Pancreas (tissue), 10 donors: ENCODE measurements at places on chromosomes 12 and 14.
A peak's percentile ranks its signal among the peaks of the same experiment; 100 is the strongest.

DNA sequence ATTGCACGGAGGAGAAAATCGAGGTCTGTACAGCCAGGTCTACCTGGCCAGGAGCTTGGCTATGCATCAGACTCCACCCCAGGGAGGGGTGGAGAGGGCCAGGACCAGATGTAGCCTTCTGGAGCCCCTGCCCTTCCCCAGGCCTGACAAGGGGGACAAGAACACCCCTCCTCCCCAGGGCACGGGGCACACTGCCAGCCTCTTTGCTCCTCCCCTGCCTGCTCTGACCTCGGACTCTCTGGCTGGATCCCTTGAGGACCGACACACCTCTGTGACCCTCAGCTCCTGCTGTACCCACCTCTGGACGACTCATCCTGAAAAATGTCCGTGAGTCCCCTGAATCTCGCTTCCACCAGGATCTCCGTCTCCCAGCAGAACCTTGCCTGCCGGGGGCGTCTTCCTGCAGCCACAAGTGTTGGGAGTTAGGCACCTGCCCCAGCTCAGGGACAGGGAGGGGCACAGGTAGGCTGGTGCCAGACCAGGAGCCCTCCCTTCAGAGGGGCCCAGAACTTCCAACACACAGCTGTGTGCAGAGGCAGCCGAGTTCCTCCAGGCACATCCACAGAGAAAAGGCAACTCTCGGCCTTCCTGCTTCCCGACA lies 21.8 kb downstream of the AHNAK2 start:
- peak; percentile 55 for DNase-seq

GRCh38 chr12:46404733-46405132 lies 32.2 kb upstream of the SLC38A2 start:
- DNase-seq, result no peak

- no peak for DNase-seq
These were observed 98.6 kb downstream of the NEDD1 start for GRCh38 chr12:97005646-97006045.

GRCh38 chr14:64807551-64807950 lies 72.2 kb downstream of the SPTB start:
- DNase-seq, result no peak

DNA sequence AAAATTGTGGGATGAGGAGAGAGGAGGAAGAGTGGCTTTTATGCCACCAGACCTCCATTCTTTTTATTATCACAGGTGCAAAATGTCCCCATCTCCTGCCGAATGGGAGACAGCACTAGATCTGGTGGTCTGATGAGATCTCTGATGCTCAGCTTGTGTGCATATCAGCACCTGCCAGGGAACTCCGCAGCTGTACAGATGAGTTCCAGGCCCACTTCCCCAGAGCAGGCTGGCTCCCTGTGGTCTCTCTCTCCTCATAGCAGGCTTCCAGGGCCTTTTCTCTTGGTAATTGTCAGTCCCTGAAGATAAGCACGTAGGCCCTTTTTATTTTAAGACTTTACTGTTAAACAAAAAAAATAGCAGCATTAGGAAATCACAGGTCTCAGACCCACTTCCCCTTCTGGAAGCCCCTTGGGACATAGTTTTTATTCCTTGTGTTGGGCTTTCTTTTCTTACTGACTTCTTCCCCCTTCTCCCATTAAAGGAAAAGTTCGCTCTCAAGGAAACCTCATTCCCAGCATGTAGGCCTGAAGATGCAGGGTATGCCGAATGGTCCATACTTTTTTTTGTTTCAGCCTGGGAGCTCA lies 4.5 kb upstream of the TBC1D30 start:
- no peak for DNase-seq

DNA sequence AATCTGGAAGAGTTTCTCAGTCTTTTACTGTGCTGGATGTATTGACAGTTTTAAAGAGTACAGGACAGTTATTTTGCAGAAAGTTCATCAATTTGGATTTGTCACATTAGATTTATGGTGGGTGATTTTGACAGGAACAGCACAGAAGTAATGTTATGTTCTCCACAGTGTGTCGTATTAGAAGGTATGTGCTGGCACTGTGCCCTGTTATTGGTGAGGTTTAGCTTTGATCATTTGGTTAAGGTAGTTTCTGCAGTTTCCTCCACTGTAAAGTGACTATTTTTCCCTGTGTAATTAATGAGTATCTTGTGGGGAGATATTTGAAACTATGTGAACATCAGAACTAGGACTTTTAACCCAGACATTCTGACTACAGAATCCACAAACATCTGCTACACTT lies 308.5 kb upstream of the TBX3 start:
- no peak for DNase-seq

GRCh38 chr14:30115756-30116155 lies 188.1 kb upstream of the PRKD1 start:
- no peak for DNase-seq

DNA sequence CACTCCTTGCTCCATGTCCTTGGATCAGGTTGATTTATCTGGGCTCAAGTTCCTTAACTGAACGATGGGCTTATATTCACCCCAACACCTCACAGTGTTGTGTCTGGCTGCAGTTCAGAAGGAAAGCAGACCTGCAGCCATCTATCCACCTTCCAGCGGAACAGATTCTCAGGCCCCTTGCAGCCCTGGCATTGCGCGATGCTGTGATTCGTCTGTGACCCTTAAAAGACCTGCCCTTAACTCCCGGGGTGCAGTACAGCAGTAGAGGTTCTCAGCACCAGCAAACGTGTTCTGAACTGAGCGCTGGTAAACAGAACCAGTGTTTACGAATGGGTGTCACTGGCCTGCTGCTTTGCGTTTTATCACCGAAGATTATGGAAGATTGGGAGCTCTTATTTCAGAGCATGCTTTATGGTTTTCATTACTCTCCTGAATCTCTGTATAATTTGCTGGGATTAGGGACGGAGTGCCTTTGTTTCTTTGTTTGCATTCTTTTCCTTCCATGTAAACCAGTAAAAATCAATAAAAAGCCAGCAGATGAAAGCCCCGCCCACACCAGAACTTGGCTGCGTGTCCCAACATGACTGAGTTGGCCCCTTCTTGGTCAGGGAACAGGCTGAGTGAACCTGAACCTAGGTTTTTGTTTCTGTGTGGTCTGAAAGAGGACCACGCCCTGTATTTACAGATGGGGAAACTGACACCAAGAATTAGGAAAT lies 286.7 kb upstream of the CRY1 start:
- no peak for DNase-seq

GRCh38 chr12:19896041-19896440 lies 456.7 kb downstream of the AEBP2 start:
- no peak for DNase-seq

- DNase-seq, result peak; percentile 90
These were observed at the start of gene LDHB for GRCh38 chr12:21657326-21658077. Gene LDHB, minus strand, starts transcription at chr12:21657842. Its CDS starts 3,171 bp downstream, at chr12:21654671.

DNA sequence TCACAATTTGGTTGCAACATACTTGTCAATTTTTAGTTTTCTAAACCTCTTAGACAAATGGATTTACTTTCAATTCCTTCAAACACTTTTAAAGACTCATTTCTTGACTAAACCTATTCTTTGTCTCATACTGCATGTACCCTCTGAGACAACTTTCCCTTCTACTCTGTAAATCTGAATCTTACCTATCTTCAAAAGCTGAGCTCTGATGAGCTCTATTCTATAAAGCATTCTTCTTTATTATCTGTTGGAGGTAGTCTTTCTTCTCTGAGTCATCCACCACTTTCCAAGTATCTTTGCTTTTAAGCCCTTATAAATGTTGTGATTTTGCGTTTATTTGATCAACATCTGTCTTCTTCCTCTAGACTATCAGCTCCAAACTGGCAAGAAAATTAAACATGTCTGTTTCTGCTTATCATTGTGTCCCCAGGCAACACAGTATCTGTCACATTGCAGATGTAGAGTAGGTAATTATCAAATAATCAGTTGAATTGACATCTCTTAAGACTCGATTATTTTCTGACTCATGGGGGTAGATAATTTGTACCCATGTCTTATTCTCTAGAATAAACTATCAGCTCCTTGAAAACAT lies 265.6 kb upstream of the FAR2 start:
- no peak for DNase-seq

DNA sequence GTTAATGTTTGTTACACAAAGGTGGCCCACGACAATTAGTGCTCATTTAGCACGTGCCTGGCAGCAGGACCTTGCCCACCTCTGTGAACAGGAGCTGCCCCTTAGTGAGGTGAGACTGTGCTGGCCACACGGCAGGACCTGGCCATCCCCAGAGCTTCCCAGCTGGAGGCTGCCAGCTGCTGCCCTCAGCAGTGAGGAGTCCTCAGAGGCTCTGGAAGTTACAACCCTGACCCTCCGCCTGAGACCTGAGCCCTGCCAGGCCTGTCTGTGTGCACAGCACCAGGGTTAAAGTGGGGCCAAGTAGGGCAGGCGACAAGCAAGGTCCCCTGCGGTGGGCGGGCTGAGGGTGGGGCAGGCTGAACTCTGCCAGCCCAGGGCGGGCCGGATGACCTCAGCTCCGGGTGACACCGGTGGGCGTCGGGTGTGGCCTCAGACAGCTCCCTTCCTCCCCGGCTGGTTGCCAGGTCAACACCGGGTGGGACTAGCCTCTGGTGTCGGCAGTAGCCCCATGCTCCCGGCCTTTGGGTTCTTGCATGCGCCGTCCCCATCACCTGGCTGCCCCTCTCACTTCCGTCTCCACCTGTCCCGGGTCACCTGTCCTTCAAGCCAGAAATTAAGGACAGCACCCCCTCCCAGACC lies 9.2 kb upstream of the LBHD2 start:
- DNase-seq, result peak; percentile 57

DNA sequence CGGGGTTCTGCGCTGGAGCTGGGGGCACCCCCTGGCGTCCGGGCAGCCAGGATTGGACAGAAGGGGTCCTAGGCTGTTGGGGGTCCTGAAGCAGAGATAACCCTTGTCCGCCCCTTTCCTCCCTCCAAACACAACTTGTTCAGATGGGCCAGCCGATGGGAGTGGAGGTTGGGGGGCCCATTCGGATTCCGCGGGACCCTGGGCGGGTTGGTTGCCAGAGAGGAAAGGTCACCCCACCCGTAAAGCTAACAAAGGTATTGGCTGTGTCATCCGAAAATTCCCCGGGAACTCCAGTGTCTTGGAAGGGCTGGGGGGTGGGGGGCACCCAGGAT lies 1.3 kb downstream of the FAM222A start:
- DNase-seq, result no peak

- no peak for DNase-seq
These were observed 35.7 kb downstream of the ADGRD1 start for GRCh38 chr12:130989391-130989790.

GRCh38 chr12:129696405-129696804 lies 207.4 kb downstream of the TMEM132D start:
- DNase-seq, result no peak

DNA sequence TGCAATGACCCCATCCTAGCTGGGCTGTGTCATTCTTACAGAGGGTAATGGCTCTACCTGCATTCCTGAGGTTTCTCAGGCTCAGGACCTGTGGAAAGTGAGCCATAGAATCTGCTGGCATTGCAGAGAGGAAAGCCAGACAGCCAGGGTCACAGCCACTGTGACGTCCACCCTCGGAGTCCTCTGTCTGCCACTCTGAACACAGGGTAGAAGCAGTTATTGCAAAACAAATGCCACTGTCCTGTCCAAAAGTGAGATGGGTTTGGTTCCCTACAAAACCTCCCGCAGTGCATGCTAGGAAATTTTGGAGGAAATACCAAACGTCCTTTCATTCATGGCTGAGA lies 37.8 kb downstream of the TNFAIP2 start:
- DNase-seq, result no peak

- DNase-seq, result no peak
These were observed 50.0 kb downstream of the SOX5 start for GRCh38 chr12:23899434-23899833.

GRCh38 chr12:107511292-107511691 lies 174.3 kb upstream of the PWP1 start:
- DNase-seq, result no peak

- DNase-seq, result no peak
These were observed 15.6 kb upstream of the TAS2R43 start for GRCh38 chr12:11107719-11108118.

- no peak for DNase-seq
These were observed 13.6 kb downstream of the SERPINA1 start for GRCh38 chr14:94374749-94375260.

DNA sequence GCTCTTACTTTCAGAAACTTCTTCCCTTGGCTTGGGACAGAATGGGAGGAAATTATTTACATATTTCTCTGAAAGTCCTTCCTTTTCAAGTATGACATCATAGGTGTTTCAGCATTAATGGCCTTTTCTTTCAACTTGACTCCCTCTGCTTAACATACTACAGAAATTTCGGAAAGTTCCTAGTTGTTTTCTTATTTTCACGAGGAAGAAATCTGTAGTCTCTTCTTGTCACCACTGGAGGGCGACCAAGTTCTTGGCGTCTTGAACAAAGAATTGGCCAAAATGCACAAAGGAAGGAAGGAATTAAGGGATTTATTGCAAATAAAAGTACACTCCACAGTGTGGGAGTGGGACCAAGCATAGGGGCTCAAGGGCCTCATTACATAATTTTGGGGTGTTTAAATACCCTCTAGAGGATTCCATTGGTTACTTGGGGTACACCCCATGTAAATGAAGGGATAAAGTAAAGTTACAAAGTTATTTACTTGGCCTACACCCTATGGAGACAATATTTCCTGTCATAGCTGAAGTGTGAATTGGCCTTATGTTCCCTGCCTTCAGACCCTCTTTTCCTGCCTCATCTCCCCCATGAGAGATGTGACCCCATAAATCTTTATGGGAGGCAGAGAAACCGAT lies 70.4 kb downstream of the RPL10L start:
- no peak for DNase-seq

GRCh38 chr14:59253527-59253926 lies 65.1 kb downstream of the DAAM1 start:
- DNase-seq, result no peak

- DNase-seq, result peak; percentile 31
These were observed 320.2 kb downstream of the GRIN2B start for GRCh38 chr12:13661005-13661887.

- no peak for DNase-seq
These were observed 1589.7 kb upstream of the FLRT2 start for GRCh38 chr14:83940253-83940652.

- DNase-seq, result no peak
These were observed 77.8 kb downstream of the FERMT2 start for GRCh38 chr14:52873065-52873464.

DNA sequence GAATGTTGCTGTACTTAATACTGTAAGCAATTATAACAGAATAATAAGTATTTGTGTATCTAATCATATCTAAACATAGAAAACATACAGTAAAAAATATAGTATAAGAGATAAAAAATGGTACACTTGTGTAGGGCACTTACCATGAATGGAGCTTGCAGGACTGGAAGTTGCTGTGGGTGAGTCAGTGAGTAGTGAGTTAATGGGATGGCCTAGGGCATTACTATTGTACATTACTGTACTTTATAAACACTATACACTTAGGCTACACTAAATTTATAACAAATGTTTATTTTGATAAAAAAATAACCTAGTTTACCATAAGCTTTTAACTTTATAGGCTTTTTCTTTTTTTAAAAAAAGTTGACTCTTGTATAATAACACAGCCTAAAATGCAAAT lies 1071.2 kb upstream of the SEL1L start:
- DNase-seq, result no peak

- DNase-seq, result no peak
These were observed 106.2 kb downstream of the UNC79 start for GRCh38 chr14:93536945-93537344.
